Smooth muscle cell of the brain vasculature (primary cell): ENCODE measurements at places on chromosomes 12 and 14.

DNA sequence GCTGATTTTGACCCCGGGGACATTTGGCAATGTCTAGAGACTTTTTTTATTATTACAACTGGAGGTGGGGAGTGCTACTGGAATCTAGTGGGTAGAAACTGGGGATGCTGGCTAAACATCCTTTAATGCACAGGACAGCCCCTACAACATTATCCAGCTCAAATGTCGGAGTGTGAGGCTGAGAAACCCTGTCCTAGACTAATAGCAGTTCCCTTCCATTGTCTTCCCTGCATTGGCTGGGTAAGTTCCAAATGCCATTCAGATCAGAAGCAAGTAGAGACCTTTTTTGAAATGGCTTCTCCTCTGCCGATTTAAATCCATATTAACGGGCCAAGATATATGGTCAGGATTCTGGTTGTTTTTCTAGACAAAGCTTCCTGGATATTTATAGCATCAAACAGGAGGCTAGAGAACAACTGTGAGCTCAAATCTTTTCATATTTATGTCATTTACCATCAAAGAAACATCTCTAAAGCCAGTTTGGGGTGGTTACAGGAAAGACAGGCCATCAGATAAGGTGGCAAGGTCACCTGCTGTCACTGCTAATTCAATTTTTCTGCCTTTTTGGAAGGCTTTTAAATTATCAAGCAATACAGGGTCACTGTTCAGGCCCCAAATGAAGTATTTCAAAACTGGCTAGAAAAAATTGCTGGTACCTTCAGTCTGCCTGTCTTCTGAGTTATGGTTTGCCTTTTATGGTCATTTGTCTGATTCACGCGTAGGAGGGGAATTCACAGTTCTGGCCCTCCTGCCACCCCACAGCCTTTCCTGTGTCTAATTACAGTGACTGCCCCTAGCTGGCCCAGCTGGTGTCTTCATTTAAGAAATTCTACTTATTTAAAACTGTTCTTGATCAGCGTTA is 20.1 kb upstream of the AKAP5 start:
- no peak for DNase-seq

GRCh38 chr12:89262855-89263552 is 89.3 kb downstream of the DUSP6 start:
- no peak for DNase-seq

GRCh38 chr12:8899830-8900229 is 14.5 kb upstream of the PHC1 start:
- DNase-seq: no peak

DNA sequence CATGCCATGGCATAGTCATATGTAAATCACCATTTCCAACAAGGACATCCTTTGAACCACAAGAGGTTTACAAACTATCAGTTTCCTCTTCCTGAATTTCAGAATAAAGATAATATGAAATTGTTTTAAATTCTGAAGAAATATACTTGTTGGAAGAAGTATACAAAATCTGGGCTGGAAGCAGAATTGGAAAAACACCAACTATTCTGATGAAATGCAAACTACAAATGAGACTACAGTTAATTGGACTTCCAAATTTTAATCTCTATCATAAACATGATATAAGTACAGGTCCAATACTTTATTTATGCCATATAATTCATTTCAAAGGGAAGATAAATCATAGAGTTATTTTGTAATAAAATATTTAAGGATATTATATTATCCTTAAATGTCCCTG is 80.1 kb downstream of the NOVA1 start:
- no peak for DNase-seq

GRCh38 chr12:29073631-29074239 is 75.3 kb upstream of the FAR2 start:
- DNase-seq: peak; percentile 29

GRCh38 chr12:90216815-90217214 is 508.2 kb upstream of the ATP2B1 start:
- DNase-seq: no peak

DNA sequence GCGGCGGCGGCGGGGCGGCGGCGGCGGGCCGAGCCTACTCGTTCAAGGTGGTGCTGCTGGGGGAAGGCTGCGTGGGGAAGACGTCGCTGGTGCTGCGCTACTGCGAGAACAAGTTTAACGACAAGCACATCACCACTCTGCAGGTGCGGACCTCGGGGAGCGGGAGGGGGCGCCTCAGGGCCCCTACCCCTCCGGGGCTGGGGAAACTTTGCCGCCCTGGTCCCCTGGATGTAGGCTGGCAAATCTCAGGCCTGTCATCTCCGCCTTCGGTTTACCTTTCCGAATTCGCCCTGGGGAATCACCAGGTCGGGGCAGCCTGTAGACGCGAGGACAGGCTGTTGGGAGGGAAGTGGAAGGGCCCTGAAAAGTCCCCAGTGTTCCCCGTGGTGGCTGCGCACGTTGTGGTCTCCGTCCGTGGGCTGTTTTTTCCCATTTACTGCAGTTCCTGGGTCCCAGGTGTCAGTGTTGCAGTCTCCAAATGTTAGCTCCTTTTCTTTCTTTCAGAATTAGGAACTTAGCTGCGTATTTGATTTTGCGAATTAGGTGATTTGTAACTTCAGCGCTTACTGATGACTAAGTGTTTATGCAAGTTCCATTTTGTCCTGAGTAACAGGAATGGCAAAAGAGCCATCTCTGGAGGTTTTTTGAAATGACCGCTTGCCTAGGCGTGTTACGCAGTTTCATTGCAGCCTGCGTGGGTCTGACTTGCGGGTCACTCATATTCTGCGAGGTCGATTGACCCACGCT is 656 bp downstream of the RAB21 start:
- DNase-seq: no peak

DNA sequence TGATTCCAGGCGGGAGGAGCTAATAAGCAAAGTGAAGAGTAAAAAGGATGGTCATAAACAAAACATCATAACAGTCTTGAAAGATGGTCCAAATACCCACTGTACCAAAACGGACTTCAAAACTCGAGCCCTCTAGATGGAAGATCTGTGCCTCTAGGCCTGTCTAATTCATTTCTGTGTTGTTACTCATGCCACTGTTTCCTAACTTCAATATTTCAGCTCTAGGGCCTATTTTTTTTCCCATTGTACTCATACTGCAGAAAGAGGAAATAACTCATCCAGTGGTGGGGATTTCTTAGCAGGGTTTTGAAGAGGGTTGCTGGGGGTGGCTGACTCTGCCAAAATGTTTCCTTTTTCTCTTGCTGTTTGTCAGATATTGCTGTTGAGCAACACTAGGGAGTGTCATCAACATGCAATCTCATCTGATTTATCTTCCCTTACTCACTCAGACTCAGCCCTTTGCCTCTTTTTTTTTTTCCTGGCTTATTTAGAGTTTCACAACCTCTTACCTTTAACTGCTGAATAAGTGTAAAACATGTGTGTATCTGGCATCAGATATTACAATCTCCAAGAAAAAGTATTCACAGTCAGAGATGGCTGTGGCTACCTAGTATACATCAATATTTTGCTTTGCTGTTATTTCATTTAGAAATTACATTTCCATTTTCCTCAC is 189.6 kb downstream of the DUSP6 start:
- peak; percentile 63 for DNase-seq

GRCh38 chr14:106459971-106460730 is 933.8 kb downstream of the TMEM121 start:
- no peak for DNase-seq

DNA sequence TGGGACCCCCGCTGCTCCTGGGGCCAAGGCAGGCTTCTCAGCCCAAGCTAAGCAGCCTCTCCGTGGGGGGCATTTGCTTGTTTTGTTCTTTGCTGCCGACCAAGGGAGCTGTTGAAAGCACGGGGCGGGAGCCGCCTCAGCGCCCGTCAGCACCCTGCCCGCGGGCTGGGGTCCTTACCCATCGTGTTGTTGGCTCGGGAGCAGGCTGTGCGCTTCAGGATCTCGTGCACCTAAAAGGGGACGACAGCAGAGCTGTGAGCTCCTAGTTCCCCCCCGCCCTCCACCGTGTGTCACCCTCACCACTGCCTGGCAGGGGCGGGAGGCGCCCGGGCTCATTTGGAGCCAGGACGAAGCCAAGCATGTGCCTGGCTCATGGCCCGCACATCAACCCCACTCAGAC is 117.5 kb downstream of the ANO2 start:
- DNase-seq: no peak

DNA sequence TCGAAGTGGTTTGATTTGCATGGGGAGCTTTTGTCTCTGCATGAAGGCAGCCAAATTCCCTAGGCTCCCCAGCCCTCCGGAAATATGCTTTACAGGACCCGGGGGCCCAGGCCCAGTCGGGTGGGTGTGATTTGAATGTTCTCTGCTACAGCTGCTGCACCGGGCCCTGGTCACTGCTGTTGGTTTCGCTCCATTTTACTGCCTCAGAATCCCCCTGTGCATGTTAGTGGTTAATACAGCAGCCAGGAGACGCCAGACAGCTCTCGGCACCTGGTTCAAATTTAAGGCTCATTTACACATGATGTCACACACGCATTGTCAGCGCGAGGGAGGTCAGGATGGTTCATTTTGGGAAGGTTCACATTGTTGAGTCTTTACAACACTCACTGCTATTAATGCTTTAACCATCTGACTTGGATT is 99.6 kb downstream of the SLC38A6 start:
- DNase-seq: no peak

- no peak for DNase-seq
These were observed 21.8 kb upstream of the DDHD1 start for GRCh38 chr14:53174918-53175317.

DNA sequence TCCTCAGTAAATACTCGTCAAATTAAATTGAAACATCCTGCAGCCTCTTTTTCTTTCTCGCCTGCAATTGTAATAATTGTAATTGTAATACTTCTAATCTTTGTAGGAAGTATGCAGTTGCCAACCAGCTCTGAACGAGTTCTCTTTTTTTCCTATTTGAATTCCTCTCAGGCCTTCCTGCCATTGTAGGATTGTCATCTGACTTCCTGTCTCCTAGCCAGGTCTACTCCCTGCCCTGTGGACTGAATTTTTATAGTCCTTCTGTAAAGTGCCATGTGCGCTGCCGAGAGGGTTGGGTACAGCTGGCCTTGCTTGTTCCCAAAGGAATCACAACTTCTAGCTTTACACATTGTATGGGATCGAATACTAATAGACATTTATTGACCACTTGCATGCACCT is 183.3 kb downstream of the SSPN start:
- DNase-seq: no peak

DNA sequence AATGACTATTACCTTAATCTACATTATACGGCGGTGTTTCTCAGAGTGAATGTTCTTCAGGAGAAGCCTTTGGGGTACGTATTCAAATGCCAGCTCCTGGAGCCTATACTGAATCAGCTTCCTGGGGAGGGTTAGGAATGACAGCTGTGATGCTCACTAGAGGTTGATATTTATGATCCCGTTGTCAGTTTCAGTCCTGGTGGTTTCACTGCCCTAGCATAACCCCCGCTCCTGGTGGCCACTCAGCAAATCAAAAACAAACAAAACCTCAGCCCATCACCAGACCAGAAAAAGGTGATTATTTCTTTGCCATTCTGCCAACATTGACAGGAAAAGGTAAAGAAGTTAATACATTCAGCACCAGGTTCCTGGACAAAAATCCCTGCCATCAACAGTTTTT is 136.5 kb upstream of the CRY1 start:
- DNase-seq: no peak

- DNase-seq: no peak
These were observed 35.1 kb downstream of the CCDC85C start for GRCh38 chr14:99568567-99569560.

- DNase-seq: no peak
These were observed 1.7 kb upstream of the GPR68 start for GRCh38 chr14:91246051-91246852.

DNA sequence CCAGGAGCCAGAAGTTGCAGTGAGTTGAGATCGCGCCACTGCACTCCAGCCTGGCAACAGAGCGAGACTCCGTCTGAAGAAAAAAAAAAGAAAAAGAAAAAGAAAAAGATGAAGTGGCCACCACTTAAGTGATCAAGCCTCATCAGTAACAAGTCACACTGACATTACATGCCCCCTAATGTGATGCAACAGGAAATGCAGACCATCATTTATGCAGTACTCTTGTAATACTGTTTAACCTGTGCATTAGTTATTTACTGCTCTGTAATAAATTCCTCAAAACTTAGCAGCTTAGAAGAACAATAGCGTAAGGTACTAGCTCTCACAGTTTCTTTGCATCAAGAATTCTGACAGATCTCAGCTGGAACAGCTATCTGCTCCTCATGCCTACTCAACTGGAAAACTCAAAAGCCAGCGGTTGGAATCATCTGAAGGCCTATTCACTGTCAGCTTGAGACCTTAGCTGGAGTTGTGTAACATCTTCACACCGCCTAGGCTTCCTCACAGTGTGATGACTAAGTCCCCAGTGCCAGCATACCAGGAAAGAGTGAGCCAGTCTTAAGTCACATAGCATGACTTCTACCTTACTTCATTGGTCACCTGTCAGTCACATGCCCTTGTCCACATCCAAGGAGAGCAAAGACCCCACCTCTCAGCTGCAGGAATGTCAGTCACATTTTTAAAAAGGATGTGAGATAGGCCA is 31.5 kb downstream of the EPS8 start:
- DNase-seq: no peak

DNA sequence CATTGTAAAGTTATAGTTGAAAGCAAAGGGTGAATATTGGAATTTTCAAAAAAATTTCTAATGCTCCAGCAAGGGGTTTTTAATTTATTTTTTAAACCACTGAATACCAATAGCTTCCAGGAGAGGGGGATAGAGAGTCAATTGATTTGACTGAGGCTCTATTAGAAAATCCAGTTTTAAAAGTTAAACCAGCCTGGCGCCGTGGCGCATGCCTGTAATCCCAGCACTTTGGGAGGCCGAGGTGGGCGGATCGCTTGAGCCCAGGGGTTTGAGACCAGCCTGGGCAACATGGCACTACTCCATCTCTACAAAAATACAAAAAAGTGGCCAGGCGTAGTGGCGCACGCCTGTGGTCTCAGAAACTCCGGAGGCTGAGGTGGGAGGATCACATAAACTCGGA is 150.1 kb downstream of the SLC38A4 start:
- no peak for DNase-seq

- no peak for DNase-seq
These were observed 128.4 kb downstream of the NTF3 start for GRCh38 chr12:5560265-5560664.

DNA sequence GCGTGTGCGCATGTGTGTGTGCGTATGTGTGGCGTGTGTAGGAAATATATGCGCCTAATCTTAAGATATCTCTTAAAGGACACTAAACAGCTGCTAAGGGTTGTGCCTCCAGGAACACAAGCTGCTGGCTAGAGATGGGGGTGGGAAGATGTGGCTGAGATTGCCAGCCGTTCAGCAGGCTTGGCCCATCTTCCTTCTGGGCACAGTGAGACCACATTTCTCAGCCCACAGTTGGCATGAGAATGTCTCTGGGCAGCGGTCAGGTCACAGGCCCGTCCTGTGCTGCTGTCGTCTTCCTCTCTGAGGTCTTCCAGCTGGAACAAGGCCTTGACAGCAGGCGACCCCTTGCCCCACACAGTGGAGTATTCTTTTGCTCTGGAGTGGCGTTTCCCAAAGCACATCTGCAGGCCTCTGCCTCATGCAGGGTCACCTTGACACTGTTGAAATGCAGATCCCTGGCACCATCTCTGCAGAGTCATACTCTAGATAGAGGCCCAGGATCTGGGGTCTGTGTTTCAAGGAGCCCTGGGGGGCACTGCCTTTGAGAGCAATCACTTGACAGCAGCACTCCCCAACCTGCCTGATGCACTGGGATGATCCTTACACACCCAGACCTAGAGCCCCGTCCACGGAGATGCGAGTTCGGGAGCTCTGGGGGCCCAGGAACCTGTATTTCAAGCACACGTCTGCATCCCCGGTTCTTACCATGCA is 335.5 kb upstream of the SFSWAP start:
- DNase-seq: no peak

- no peak for DNase-seq
These were observed 478.2 kb downstream of the GLT1D1 start for GRCh38 chr12:129331356-129332085.
